ENCODE measurements at places on chromosomes 1 and 21. TPM values are rescaled to one million over a fixed set of nuclear protein-coding genes. Genes with fewer than 3 reads are reported as not detected.

PSMD4 gene
- 289 TPM for total RNA-seq

LENEP gene
- not detected for total RNA-seq

CLDN17 gene
- total RNA-seq: not detected

SPOCD1 gene
- 42.2 TPM for total RNA-seq

KRTAP12-2 gene
- total RNA-seq: not detected

DNA sequence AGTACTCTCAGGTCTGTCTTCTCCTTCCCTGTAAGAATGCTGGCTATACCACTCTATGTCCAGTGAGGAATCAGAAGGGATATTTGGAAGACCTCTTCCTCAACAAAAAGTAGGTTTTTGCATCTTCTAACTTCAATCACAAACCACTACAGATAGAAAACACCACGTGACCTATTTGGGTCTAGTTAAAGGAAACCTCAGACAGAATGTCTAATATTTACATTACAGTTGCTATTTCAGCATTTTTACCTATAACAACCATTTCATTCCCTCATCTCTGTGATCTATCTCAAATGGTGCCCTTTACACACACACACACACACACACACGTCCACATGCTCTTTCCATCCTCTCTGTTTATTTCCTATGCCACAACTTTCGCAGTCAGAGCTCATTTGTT, 7.9 kb upstream of the ADORA3 start:
- no peak for DNase-seq

GRCh38 chr21:38326429-38326828, 69.6 kb downstream of the KCNJ15 start:
- DNase-seq: no peak

DNA sequence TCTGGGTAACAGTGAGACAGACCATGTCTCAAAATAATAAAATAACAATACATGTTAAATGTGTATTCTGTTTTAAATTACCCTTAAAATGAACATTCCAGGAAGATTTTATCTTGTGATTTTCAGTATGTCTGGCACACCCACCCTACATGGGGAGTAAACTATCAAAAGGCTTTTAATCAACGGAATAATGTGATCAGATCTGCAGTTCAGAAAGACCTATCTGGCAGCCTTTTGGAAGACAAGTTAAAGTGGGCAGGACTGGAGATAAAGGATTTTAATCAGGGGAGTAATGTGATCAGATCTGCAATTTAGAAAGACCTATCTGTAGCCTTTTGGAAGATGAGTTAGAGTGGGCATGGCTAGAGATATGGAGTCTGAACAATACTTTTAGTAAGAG, 10.1 kb downstream of the MED8 start:
- DNase-seq: no peak

DNA sequence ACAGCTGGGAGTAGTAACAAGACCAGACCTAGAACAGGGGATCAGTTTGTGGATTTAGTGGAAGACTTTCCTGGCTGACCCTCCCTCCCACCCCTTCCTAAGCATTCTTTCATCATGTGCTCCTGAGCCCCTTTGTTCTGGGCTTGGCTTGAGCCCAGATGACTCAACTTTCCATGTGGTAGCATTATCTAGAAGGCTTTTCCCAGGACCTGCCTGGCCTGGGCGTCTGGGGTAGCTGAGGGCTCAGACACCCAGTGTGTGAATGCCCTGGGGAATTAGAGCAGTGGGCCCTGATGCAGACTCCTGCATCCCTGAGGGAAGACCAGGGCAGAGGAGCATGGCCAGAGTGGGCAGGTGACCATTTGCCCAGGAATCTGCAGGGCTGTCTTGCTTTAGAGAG, 44.1 kb upstream of the TSPAN2 start:
- DNase-seq: peak; percentile 68

- no peak for DNase-seq
Observed at GRCh38 chr21:42671778-42672593, 18.6 kb downstream of the PDE9A start.

DNA sequence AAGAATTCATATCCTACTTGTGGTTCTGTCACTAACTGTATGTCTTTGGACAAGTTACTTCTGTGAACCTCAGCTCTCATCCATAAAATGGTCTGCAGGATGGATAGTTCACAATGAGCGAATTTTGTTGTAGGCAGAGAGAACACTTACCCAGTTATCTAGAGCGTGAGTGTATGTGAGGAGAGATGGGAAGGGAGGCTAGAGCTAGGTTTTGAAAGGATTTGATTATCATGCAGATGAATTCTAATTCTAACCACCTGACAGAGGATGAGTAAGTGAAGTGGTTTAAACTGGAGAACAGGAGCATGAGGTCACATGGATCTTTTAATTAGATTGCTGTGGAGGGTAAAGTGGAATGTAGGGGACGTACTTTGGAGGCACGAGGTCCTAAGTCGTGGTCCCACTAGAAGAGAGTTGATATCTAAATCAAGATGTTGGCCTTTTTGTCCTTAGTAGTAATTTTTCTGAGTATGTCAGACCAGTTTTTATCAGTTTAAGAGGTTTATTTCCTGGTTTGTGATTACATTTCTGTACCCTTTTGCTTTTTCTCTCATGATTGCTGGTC, 5.0 kb downstream of the SUCO start:
- no peak for DNase-seq

- peak; percentile 87 for DNase-seq
Observed at GRCh38 chr1:87963556-87963955, 634.9 kb downstream of the LMO4 start.

- no peak for DNase-seq
Observed at GRCh38 chr1:82597649-82598048, 796.9 kb downstream of the ADGRL2 start.

- DNase-seq: no peak
Observed at GRCh38 chr1:183635099-183635605, 431 bp downstream of the ARPC5 start.

GRCh38 chr1:179058487-179059483, 23.1 kb upstream of the TOR3A start:
- no peak for DNase-seq

DNA sequence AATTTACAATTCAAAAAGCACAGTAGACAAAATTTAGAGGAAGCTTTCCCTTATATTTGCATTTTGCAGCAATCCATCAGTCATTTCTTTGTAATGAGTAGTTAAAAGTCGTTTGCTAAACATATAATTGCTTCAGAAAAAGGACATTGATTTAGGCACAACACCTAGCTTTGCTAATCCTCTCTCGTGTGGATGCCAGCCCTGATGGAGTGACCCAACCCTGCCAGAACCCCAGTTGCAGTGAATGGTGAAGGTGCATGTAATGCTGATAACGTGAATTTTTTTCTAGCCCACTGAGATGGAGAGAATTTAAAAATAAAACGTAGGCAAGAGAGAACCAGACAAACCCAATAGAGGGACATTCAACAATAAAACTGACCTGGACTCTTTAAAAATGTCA, 263.4 kb downstream of the GRIK1 start:
- no peak for DNase-seq

DNA sequence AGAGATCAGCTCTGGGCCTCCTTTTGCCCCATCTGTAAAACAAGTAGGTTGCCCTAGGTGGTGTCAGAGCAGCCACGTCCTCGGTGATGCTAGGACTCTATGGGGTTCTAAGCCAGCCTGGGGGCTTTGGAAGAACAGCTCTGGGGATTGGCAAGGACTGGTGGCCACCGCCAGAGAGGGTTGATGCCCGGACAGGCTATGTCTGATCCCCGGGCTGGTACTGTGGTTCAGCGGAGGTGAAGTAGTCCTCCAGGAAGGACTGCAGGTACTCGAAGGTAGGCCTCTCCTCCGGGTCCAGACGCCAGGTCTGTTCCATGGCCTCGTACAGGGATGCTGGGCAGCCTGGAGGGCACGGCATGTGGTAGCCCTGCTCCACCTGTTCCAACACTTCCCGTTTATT, 8.8 kb upstream of the AHDC1 start:
- no peak for DNase-seq

GRCh38 chr1:180967558-180967957, 54.9 kb downstream of the KIAA1614 start:
- DNase-seq: no peak

DNA sequence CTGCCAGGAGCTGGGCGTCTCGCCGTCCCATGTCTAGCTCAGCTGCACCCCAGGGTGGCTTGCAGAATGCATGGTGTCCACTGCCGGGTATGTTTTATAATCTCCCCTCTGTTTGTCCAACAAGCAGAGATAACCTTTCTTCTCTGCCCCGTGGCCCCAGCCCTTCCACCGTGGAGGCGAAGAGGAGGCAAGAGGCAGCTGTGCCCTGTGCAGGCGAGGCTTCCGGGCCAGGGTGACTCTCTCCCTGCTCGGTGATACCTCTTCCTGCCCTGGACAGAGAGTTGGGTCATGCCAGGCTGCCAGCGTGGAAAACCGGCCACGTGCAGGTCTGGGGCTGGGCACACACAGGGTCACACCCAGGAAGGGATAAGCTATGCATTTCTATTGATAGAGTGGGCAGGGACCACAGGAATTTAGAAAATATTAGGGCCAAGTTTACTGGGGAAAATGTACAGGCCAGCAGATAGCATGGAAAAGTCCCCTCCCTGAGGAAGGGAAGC, at the start of gene TFF2:
Gene TFF2 (minus strand): TSS at position 68 of the 500 bp plus-strand sequence. CDS start 37 bp downstream, at position 31.
- no peak for DNase-seq

GRCh38 chr1:64245495-64245894, 42.1 kb downstream of the UBE2U start:
- DNase-seq: no peak

GRCh38 chr1:3722846-3723245, 29.4 kb upstream of the CCDC27 start:
- DNase-seq: no peak

DNA sequence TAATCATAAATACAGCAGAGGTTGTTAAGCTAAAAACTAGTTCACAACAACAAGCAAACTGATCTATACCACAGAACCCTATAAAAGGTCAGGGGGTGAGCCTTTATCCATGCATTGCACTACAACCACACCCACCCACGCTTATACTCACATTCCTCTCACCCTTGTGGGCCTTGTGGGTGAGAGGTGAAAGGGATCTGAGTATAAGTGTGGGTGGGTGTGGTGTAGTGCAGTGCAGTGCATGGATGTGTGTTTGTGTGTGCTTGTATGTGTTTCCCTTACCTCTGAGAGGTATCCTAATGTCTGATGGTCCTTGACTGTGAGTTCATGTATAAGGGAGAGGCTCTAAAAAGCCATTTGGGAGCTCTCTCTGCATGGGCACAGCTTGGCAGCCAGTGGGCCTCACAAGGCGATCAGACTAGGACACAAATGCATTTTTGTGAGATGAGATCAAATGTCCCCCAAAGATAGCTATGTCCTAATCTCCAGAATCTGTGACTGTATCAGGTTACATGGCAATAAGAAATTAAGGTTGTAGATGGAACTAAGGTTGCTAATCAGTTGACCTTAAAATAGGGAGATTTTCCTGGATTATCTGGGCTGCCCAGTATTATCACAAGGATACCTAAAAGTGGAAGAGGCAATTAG, 95.5 kb upstream of the DPT start:
- no peak for DNase-seq

DNA sequence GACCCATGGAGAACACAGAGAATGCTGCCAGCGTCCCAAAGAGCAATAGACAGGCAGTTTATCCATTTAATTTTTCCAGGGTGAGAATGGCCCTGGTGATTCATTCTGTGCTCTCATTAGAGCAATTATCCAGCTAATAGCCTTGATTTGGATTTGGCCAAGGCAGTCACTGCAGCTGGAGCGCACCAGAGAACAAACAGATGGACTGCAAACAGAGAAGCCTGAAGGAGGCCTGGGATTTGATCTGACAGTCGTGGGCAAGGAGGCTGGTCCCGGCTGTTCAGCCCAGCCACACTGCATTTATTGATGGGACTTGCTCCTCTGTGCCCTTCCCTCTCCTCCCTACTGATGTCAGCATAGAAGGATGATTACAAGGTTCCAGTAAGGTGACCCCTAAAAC, 353.9 kb upstream of the C1orf174 start:
- DNase-seq: no peak

- no peak for DNase-seq
Observed at GRCh38 chr1:8228253-8228652, 89.7 kb upstream of the SLC45A1 start.

GRCh38 chr1:239952348-239953308, 139.1 kb upstream of the FMN2 start:
- no peak for DNase-seq
